ENCODE measurements at places on chromosomes 6 and 20. TPM values are rescaled to one million over a fixed set of nuclear protein-coding genes. Genes with fewer than 3 reads are reported as not detected.

CRISP3 gene
- not detected for total RNA-seq

TBXT gene
- 5.3 TPM for total RNA-seq

FERMT1 gene
- not detected for total RNA-seq

SIGLEC1 gene
- 0.11 TPM for total RNA-seq

CCN2 gene
- total RNA-seq: not detected

GINM1 gene
- total RNA-seq: 38.1 TPM

MARCKS gene
- 3.9 TPM for total RNA-seq

MYH7B gene
- total RNA-seq: 0.70 TPM

DNAH8 gene
- not detected for total RNA-seq

ANGPT4 gene
- total RNA-seq: not detected

LGSN gene
- 0.76 TPM for total RNA-seq

ARFGEF3 gene
- not detected for total RNA-seq

C6orf15 gene
- total RNA-seq: not detected

EPB41L1 gene
- total RNA-seq: 1.4 TPM

CST1 gene
- total RNA-seq: not detected

SEMG2 gene
- total RNA-seq: not detected

ATP6V1G2 gene
- total RNA-seq: 15.9 TPM

GMDS gene
- total RNA-seq: 26.8 TPM

ADGB gene
- total RNA-seq: not detected

ETV7 gene
- total RNA-seq: not detected

DEK gene
- 309 TPM for total RNA-seq

BHLHE23 gene
- total RNA-seq: not detected

KCNQ5 gene
- total RNA-seq: 25.8 TPM

VIP gene
- total RNA-seq: not detected

ECT2L gene
- total RNA-seq: not detected

Measured in OCI-LY7 (cell line).